DMS79 (cell line): ENCODE measurements at places on chromosomes 7 and 10.
A peak's percentile ranks its signal among the peaks of the same experiment; 100 is the strongest.

- no peak for DNase-seq
These were observed 256.2 kb downstream of the SDHAF3 start for GRCh38 chr7:97373736-97374135.

- DNase-seq = no peak
These were observed 284.1 kb downstream of the ABCA13 start for GRCh38 chr7:48455363-48455762.

GRCh38 chr10:88238615-88238914 lies 344.6 kb downstream of the RNLS start:
- no peak for DNase-seq

DNA sequence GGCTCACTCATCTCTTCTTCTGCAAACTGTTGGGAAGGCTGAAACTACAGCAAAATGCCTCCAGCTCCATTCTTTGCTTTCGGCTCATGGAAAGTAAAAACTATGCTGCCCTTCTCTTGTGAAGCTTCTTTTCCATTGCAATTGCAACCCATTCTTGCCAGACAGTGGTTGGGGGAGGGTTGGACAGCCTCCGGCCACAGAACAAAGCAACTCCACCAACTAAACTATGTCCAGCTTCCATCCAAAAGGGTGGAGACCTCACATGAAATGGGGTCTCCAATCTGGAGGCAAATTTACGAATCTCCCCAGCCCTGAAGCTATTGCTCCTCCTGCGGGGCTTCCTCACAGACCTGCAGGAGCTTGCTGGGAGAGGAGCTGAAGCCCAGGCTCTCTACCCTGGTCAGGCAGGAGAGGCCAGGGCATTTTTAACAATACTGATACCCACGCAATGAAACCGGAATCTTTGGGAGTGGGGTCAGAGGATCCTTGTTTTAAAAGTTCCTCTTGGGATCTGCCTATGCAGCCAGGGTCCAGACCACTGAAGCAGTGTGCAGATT lies 549 bp downstream of the GPNMB start:
- no peak for DNase-seq

- DNase-seq = no peak
These were observed 559 bp upstream of the STEAP2 start for GRCh38 chr7:90210981-90211380.

GRCh38 chr10:125482108-125482507 lies 200.9 kb downstream of the TEX36 start:
- no peak for DNase-seq

- DNase-seq = no peak
These were observed 106.8 kb downstream of the POLL start for GRCh38 chr10:101481256-101481655.

- DNase-seq = no peak
These were observed 219.3 kb downstream of the JAZF1 start for GRCh38 chr7:27961255-27961654.

- DNase-seq = no peak
These were observed 137.9 kb downstream of the KLF6 start for GRCh38 chr10:3647074-3647473.

GRCh38 chr7:78558566-78558965 lies 760.0 kb downstream of the PHTF2 start:
- no peak for DNase-seq

DNA sequence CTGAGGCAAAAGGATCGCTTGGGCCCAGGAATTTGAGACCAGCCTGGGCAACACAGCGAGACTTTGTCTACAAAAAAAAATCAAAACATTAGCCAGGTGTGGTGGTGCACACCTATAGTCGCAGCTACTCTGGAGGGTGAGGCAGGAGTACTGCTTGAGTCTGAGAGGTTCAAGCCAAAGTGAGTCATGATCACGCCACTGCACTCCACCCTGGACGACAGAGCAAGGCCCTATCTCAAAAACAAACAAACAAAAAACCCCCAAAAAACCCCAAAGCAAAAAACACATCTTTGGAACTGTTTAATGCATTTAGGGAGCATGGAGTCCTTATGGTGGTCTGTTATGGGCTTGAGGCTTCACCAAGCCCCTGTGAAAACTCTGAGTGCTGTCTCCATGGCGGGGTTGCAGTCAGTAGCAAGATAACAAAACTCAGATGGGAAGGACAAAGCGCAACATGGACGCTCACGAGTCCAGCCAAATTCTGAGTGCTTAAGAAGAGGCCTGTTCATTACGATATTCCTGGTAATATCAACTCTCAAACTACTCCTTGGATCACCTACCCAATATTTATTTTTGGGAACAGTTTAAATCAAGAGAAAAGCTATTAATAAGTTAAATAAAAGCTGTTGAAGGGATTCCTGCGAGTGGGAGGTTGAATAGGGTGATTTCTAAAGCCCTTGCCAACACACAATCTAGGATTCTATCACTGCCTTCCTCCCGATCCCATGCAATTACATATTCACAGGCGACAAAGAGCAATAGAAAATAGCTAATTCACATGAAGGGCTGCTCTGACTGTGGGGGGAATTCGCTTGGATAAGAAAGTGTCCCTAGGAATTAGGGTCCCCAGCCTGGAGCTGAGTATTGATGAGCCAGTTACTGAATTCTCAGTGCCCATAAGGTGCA lies 123.3 kb downstream of the HIPK2 start:
- no peak for DNase-seq

DNA sequence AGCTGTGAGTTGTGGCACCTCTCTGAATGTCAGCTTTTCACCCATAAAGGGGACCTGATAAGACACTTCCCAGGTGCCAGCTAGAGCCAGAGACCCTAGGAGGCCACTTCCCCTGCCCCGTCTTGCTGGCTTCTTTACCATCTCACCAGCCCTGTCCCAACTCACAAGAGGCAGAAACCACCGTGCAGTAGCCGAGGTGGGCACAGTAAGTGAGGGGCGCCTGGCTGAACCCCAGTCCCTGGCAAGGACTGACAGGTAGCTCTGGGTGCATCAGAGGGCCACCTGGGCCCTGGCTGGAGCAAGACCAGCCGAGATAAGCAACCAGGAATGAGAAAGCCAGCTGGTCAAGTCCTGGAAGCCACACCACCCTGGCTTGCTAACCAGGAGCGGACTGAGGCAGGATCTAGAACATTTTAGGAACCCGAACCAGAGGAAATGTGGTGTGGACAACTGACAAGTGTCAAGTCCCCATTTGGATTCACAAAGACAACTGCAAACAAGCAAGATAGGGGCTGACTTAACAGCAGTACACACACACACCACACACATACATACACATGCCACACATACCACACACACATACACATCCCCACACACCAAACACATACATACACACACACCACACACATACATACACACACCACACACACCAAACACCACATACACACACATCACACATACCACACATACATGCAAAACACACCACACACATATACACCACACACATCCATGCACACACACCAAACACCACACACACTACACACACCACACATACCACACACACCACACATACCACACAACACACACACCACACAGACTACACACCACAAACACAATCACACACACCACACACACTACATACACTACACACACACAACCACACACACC lies 20.8 kb downstream of the OGDHL start:
- no peak for DNase-seq

- no peak for DNase-seq
These were observed 120.6 kb downstream of the SEM1 start for GRCh38 chr7:96589038-96589437.

GRCh38 chr10:91077549-91078071 lies 142.9 kb upstream of the PCGF5 start:
- peak; percentile 13 for DNase-seq

GRCh38 chr10:23034790-23035189 lies 60.6 kb upstream of the MSRB2 start:
- no peak for DNase-seq

GRCh38 chr7:100486111-100486636 lies 2.4 kb downstream of the NYAP1 start:
- no peak for DNase-seq

DNA sequence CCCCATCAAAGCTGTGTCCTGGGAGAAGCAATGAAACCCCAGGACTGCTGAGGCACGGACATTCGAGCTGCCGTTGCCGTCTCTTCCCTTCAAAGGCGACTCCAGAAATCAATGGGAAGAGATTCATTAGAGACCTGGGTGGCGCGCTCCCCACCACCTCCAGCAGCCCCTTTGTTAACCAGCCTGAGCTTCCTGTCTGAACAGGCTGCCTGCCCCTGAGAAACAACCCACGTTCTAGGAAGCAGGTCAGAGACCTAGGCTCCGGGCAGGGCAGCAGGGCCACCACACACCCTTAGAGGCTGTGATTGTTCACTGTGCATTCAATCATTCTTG lies 110.9 kb upstream of the PPIF start:
- no peak for DNase-seq

DNA sequence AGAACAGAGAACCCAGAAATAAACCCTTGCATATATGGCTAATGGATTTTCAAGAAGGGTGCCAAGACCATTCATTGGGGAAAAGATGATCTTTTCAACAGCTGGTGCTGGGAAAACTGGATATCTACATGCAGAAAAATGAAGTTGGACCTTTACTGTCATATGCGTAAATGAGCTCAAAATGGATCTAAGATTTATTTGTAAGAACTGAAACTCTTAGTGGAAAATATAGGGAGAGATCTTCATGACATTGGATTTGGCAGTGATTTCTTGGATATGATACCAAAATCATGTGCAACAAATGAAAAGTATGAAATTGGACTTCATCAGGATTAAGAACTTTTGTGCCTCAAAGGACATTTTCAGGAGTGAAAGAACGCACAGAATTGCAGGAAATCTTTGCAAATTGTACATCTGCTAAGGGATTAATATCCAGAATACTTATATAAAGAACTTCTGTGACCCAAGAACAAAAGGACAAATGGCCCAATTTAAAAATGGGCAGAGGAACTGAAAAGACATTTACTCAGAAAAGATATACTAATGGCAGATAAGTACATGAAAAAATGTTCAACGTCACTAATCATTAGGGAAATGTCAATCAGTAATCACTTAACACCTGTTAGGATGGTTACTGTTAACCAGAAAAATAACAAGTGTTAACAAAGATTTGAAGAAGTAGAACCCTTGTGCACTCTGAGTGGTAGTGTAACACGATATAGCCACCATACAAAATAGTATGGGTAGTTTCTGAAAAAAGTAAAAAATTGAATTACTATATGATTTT lies 6.1 kb downstream of the DBF4 start:
- DNase-seq = no peak

GRCh38 chr7:113405296-113406056 lies 287.1 kb upstream of the SMIM30 start:
- DNase-seq = no peak

GRCh38 chr7:155449869-155450557 lies 7.9 kb upstream of the EN2 start:
- no peak for DNase-seq

DNA sequence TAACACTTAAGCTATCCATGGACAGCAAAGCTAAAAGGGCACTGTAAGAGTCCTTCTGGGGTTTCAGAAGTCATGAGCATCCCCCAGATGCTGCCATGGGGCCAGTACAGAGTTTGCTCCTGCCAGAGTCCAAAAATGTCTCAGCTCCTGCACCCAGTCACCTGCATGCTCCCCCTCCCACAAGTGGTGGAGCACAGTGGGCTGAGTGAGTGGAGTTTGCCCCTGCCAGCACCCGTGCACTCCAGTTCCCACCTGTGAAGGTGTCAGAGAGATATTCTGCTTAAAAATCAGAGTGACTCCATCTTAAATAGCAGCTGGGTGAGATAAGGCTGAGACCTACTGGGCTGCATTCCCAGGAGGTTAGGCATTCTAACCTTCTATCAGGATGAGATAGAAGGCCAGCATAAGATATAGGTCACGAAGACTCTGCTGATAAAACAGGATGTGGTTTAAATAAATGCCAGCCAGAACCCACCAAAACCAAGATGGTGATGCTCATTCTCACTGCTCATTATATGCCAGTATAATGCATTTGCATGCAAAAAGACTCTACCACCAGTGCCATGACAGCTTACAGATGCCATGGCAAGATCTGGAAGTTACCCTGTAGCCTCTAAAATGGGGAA lies 140.1 kb upstream of the ZNF92 start:
- no peak for DNase-seq

DNA sequence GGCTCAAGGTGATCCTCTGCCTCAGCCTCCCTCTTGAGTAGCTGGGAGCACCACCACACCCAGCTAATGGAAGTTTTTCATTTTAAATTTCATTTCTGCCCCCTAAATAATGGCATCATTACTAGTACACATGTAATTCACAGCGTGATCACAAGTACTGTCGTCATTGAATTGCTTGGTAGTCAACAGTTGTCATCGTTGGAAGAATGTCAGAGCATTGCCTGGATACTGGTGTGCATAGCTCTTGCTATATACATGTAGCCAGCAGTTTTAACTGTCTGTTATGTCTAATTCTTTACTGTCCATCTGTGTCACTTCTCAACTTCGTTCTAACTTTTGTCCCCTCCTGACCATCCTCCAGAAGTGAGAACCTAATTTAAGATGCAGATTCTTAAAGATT lies 62.1 kb downstream of the CRPPA start:
- no peak for DNase-seq

DNA sequence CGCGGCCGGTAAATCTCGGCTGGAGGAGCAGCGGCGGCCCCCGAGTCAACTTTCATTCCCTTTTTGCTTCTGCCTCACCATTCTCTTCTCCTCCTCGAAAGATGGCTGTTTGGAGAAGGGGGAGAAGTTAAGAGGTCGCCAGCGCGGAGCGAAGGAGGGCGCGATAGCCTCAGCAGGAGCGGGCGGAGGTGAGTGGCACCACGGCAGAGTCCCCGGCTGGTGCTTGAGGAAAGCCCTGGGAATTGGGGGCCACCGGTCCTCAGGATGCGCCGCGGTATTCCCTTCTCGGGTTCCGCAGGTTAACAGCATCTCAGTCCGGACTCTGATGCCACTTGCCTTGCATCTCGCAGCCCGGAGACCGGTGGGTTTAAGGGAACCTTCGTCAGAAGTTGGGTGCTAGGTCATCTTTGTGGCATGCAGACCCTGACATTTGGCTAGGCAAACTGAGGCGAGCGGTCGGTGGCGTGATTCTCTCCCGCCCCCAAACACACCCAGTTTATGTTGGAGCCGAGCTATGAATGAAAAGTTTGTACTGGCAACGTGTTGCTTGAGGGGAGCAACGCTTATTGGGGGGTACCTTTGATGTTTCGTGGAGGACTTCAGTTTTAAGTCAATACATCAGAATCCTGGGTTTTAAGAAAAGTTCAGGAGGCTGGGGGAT lies 59.5 kb upstream of the PRPS1L1 start:
- peak; percentile 23 for DNase-seq

- peak; percentile 46 for DNase-seq
These were observed 77.1 kb upstream of the DUSP5 start for GRCh38 chr10:110420401-110421193.
